ENCODE measurements at places on chromosomes 3 and 15. TPM values are rescaled to one million over a fixed set of nuclear protein-coding genes. Genes with fewer than 3 reads are reported as not detected.

GRCh38 chr3:23608650-23609049, 197.1 kb upstream of the UBE2E1 start:
- H3K4me1 ChIP-seq, result no peaks in the 10 kb centered on the region
- H3K27me3 ChIP-seq, result no peaks in the 10 kb centered on the region
- no peak for DNase-seq
- H3K36me3 ChIP-seq, result no peaks in the 10 kb centered on the region
- no peak overlapping the region for H3K4me3 ChIP-seq

- H3K4me1 ChIP-seq, result peaks cover 18% of the 10 kb centered on the region
- no peaks in the 10 kb centered on the region for H3K36me3 ChIP-seq
- H3K27ac ChIP-seq, result no peak overlapping the region
- DNase-seq, result peak; percentile 68
- H3K4me3 ChIP-seq, result peak overlapping the region; percentile 43
These were observed 37.9 kb downstream of the RPL39L start for GRCh38 chr3:187101184-187102072.

DNA sequence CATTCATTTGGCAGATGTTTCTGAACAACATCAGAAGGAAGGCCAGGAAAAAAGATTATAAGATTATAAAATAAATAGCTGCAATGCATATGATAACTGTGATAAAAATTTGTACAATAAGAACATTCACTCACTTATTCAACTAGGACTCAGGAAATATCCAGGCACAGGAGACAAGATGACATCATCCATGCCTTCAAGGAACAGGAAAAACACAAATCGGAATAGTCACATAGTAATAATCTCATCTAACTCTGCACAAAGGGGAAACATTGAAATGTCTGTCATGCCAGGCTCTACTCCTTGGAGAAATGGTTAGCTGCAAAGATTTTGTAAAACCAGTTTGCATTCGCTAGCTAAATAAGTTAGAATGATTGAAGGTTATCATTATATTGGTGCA, 233.5 kb upstream of the AGTR1 start:
- no peaks in the 10 kb centered on the region for H3K4me1 ChIP-seq
- no peaks in the 10 kb centered on the region for H3K36me3 ChIP-seq
- H3K27ac ChIP-seq, result no peak overlapping the region
- H3K27me3 ChIP-seq, result no peaks in the 10 kb centered on the region
- H3K4me3 ChIP-seq, result no peak overlapping the region

CAMK2N2 gene
- total RNA-seq, result 0.66 TPM

GRCh38 chr3:152549263-152549662, 280.5 kb downstream of the MBNL1 start:
- H3K36me3 ChIP-seq, result no peaks in the 10 kb centered on the region
- no peaks in the 10 kb centered on the region for H3K27me3 ChIP-seq
- no peak for DNase-seq
- no peak overlapping the region for H3K27ac ChIP-seq

DNA sequence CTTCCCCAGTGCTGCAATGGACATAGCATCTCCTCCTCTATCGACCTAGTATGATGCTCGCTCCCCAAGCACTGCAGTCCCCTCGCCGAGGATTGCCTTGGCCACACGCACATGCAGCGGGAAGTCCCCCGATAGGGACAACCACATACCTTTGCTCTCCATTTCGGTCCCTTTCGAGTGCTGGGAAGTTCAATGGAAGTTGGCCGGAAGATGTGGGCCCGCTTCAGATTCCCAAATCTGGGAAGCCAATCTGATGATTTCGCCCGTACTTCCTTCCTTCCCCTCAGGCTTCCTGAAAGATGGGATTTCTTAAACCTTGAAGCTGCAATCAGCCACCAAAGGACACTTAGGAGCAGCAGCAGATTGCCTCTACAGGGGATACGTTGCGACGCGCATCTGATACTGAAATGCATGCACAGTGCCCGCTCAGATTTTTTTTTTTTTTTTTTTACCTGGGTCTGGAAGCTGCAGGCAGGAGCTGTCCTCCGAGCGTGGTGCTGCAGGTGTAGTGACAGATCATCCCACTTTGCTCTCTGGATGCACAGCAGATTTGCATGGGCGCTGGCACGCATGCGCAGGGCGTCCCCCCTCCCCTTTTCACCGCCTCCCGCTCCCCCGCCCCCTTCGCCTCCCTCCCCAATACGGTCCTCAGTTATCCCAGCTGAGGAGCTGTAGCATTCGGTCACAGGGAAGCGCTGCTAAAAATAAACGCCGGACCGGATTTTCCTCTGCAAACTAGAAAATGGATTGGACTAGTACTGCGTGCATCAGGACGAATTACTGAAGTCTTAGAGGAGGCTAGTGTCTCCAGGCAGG, at the start of gene FGF12:
TSS of gene FGF12 (minus strand) at position 510 of the 816 bp plus-strand sequence.
- no peak within 1 kb of the TSS for H3K4me3 ChIP-seq
- no peak for DNase-seq
- H3K4me1 ChIP-seq, result no peaks in the 10 kb centered on the region
- H3K27ac ChIP-seq, result no peak within 1 kb of the TSS

C3orf49 gene
- not detected for total RNA-seq

TMC3 gene
- total RNA-seq, result not detected

C2CD4A gene
- 0.09 TPM for total RNA-seq

DNA sequence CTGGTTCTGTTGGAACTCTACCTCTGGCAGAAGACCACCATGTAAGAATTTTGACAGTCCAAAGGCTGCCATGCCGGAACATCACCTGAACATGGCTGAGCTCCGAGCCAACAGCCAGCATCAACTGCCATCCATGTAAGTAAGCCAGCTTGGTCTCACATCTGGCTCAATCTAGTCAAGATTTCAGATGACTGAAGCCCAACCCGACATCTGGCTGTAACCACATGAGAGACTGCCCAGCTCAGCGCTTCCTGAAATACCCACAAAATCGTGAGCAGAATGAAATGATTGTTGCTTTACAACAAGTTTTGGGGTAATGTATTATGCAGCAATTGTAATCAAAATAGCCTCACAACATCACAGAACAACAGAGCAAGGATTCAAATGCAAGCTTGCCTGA, 32.9 kb downstream of the GHSR start:
- H3K27me3 ChIP-seq, result peaks cover 3% of the 10 kb centered on the region
- no peak for DNase-seq
- H3K36me3 ChIP-seq, result no peaks in the 10 kb centered on the region
- no peak overlapping the region for H3K27ac ChIP-seq
- no peaks in the 10 kb centered on the region for H3K4me1 ChIP-seq

DNA sequence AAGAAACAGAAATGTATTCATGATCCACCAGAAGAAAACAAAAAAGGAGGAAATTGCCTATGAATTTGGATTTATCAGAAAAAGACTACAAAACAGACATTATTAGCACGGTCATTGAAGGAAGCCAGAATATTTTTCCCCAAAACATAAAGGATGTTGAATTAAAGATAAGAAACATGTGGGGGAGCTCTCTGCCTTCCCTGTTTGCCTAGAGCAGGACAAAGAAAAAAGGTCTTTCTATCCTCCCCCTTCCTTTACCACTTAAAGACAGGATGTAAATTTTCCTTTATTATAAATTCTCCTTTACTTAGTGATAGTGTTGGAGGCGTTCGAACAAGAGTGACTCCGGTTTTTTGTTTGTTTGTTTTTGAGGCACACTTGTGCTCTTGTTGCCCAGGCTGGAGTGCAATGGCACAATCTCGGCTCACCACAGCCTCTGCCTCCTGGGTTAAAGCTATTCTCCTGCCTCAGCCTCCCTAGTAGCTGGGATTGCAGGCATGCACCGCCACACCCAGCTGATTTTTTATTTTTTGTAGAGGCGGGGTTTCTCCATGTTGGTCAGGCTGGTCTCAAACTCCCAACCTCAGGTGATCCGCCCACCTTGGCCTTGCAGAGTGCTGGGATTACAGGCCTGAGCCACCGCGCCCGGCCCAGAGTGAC, 14.9 kb upstream of the RPN1 start:
- DNase-seq, result no peak
- H3K27ac ChIP-seq, result no peak overlapping the region
- H3K4me3 ChIP-seq, result no peak overlapping the region
- no peaks in the 10 kb centered on the region for H3K4me1 ChIP-seq

DNA sequence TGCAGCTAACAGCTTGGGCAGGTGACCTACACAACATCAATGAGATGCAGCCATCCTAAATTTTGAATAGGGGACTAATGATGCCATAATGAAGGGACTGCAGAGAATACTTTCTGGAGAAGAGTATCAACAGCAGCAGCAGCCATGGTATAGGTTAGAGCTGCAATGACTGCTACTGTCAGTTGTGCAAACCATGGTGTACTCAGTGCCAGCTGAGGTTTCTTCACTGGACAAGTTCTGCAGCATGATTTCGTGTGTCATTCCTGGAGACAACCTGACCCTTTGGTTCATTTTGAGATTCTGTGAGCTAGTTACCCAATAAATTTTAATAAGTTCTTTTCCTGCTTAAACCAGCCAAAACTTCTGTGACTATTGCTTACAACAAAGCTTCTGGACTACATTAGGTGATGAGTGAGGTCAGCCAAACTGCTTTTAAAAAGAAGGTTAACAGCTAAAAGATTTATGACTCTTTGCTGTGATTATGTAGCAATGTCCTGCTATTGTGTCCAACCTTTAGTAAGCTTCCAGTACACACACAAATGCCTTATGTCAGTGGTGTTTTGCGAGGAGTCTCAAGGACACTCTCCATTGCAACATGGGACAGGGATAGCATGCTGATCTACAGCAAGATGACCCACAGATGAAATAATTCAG, 4.8 kb upstream of the DAZL start:
- no peaks in the 10 kb centered on the region for H3K27me3 ChIP-seq
- H3K27ac ChIP-seq, result no peak overlapping the region
- H3K4me1 ChIP-seq, result no peaks in the 10 kb centered on the region
- H3K36me3 ChIP-seq, result no peaks in the 10 kb centered on the region
- no peak overlapping the region for H3K4me3 ChIP-seq
- no peak for DNase-seq

- no peak overlapping the region for H3K27ac ChIP-seq
- H3K27me3 ChIP-seq, result no peaks in the 10 kb centered on the region
- no peaks in the 10 kb centered on the region for H3K36me3 ChIP-seq
- no peak overlapping the region for H3K4me3 ChIP-seq
- DNase-seq, result no peak
These were observed 107.0 kb downstream of the ETFA start for GRCh38 chr15:76204109-76204845.

DNA sequence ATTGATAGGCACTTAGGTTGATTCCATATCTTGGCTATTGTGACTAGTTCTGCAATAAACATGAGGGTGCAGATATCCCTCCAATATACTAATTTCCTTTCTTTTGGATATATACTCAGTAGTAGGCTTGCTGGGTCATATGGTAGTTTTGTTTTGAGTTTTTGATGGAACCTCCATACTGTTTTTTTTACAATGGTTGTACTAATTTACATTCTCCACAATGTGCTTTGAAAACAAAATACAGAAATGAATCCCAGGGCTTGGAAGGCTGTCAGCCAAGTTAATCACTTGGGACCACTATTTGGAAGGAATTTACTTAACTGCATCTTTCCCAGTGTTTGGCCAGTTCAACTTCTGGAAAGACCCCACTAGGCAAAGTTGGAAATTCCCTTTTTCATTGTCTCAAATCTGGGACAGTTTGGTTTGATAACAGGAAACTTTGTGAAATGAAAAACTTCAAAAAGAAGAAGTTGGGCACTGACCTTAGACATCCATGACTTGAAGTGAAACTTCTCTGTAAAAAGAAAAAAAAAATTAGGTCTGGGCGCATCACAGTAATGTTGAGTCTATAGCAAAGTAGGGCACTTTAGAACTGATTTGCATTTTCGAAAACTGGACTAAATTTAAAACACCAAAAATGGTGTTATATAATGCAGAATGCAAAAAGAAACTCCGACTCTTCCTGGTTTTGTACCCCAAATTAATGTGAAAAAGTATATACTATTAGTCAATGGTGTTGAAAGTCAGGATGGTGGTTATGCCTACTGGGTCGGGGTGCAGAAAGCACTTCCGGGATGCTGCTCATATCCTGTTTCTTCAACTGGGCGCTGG, 6.0 kb downstream of the CTSH start:
- H3K27ac ChIP-seq, result no peak overlapping the region
- no peaks in the 10 kb centered on the region for H3K36me3 ChIP-seq
- no peaks in the 10 kb centered on the region for H3K27me3 ChIP-seq
- H3K4me3 ChIP-seq, result no peak overlapping the region
- peaks cover 3% of the 10 kb centered on the region for H3K4me1 ChIP-seq

ADAMTS7 gene
- 0.13 TPM for total RNA-seq

SCAANT1 gene
- total RNA-seq, result not detected

DNA sequence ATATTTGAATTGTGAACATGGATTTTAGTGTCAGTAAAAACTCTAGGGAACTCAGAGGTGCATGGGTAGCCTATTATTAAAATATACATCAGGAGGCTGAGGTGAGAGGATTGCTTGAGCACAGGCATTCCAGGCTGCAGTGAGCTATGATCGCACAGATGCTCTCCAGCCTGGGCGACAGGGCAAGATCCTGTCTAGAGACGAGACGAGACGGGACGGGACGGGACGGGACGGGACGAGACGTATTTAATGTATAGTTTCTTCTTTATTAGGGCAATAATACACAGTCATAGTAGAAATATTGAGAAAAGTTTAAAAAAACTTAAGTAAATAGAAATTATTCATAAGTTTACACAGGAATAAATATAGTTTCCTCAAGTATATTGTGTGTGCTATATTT, 89.3 kb downstream of the DIPK2A start:
- H3K4me1 ChIP-seq, result no peaks in the 10 kb centered on the region
- H3K27me3 ChIP-seq, result no peaks in the 10 kb centered on the region
- no peak overlapping the region for H3K27ac ChIP-seq
- H3K4me3 ChIP-seq, result no peak overlapping the region

IL5RA gene
- total RNA-seq, result 0.70 TPM

- H3K36me3 ChIP-seq, result no peaks in the 10 kb centered on the region
- no peaks in the 10 kb centered on the region for H3K4me1 ChIP-seq
- DNase-seq, result no peak
- no peak overlapping the region for H3K27ac ChIP-seq
- H3K4me3 ChIP-seq, result no peak overlapping the region
These were observed 56.1 kb upstream of the CPNE4 start for GRCh38 chr3:132090921-132091320.

GRCh38 chr15:90001683-90002427, 731 bp downstream of the ZNF710 start:
- DNase-seq, result peak; percentile 52
- H3K4me1 ChIP-seq, result peaks cover 40% of the 10 kb centered on the region
- no peak overlapping the region for H3K27ac ChIP-seq
- H3K4me3 ChIP-seq, result no peak overlapping the region
- no peaks in the 10 kb centered on the region for H3K36me3 ChIP-seq
- H3K27me3 ChIP-seq, result no peaks in the 10 kb centered on the region

THAP10 gene
- total RNA-seq, result 0.18 TPM

MUC20 gene
- total RNA-seq, result 0.95 TPM

CAMKV gene
- 0.44 TPM for total RNA-seq

OR5K2 gene
- total RNA-seq, result not detected

DNA sequence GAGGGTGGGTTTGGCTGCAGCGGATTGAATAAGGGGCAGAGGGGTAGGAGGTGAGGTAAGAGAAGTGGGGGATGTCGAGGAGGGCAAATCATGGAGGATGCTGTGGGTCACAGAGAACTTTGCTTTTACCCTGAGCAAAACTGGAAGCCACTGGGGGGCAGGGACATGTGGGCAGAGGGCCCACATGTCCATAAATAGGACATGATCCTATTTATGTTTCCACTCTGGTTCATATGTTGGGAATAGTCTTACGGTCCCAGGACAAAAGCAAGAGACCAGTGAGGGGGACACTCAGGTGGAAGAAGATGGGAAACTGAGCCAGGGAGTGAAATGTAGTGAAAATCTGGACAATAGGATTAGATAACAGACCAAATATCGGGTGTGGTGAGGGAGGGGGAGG, 85.5 kb upstream of the MRPS22 start:
- no peaks in the 10 kb centered on the region for H3K27me3 ChIP-seq
- H3K4me1 ChIP-seq, result no peaks in the 10 kb centered on the region
- H3K27ac ChIP-seq, result no peak overlapping the region

CP gene
- not detected for total RNA-seq

GRCh38 chr15:56393277-56393676, 28.1 kb downstream of the TEX9 start:
- no peaks in the 10 kb centered on the region for H3K36me3 ChIP-seq
- H3K4me3 ChIP-seq, result no peak overlapping the region
- H3K27me3 ChIP-seq, result no peaks in the 10 kb centered on the region
- H3K4me1 ChIP-seq, result no peaks in the 10 kb centered on the region

STXBP5L gene
- not detected for total RNA-seq

BOC gene
- not detected for total RNA-seq

Data from CD8-positive, alpha-beta memory T cell (primary cell).